ENCODE measurements at places on chromosomes 1 and 21.

- DNase-seq = peak; percentile 26
These were observed 486.9 kb upstream of the USP24 start for GRCh38 chr1:55702064-55702463.

DNA sequence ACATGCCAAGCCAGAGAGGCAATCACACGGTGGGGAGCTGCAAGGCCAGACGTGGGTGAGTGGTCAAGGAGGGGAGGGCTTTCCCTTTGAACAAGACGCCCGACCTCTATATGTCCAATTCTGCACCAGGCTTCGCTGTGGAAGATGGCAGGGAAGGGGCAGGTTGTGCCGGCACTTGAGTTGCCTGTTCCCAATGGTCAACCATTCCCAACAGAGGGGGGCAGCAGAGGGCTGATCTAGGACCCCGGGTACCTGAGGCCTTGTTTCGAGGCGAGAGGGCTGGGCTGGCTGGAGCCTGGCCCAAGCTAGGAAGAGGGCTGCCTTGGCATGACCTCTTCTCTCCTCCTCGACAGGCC, 64.9 kb downstream of the TMEM53 start:
- DNase-seq = peak; percentile 54

- no peak for DNase-seq
These were observed 31.7 kb upstream of the GPR88 start for GRCh38 chr1:100506217-100506616.

- no peak for DNase-seq
These were observed 2.0 kb downstream of the C1orf232 start for GRCh38 chr1:26166719-26167281.

DNA sequence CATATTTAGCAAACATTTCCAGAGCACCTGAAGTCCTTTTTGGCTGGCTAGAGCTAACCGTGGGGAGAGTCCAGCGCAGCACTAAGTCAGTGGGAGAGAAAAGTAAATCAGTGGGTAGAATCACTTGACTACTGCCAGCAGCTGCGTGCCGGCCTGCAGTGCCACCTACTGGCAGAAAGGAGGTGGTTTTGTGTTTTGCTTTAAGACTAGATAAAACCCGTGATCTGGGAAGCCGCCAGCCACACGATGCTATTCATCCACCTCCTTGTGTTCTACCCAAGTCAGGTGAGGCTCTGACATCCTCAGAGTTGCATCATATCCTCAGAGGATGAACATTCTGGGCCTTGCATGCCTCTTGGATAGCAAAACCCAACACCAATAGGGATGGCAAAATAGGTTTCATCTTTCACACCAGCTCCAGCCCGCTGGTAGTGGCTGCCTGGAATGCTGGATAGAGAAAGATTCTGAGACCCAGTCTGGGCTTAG, 14.1 kb upstream of the HEYL start:
- peak; percentile 83 for DNase-seq
